ENCODE measurements at places on chromosomes 13 and 19.

- DNase-seq = no peak
These were observed 25.3 kb downstream of the NAXD start for GRCh38 chr13:110640591-110641029.

- DNase-seq = peak; percentile 97
These were observed at the start of gene CCNE1 for GRCh38 chr19:29811125-29812079. TSS of gene CCNE1 (plus strand) at chr19:29811991. CDS start at chr19:29812556, 565 bp downstream.

- no peak for DNase-seq
These were observed 75.2 kb upstream of the MRI1 start for GRCh38 chr19:13689085-13689484.

DNA sequence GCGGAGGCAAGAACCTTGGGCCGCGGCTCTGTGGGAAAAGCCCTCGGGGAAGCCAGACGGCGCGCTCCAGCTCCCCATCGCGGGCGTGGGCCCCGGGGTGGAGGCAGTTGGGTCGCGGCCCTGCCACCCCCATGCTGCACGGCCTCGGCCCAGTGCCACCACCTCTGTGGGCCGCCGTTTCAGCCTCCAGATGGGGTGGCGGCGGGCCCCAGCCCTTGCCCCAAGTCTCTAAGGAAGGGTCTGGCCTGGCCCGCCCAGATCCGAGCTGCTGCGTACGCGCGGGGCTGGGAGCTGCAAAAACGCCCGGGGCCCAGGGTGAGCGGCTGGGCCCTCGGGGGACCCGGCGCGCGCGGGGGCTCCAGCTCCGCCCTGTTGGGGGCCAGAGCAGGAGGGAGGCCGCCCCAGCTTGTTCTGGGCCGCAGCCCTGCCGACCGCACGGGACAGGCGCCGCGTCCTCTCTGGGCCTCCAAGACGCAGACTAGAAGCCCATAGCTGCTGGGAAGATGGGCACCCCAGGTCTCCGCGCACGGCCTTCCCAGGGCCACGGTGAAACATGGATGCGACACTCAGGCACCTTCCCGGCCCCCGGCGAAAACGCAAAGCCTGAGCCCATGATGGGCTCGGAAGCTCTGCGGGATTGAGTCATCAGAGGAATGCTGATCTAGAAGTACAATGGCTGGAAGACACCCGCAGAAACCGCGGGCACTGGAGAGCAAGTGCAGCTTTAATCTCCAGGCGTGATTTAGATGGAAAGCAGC is 110.1 kb downstream of the KCTD15 start:
- DNase-seq = no peak

- peak; percentile 87 for DNase-seq
These were observed at the start of gene CCDC122 for GRCh38 chr13:43878892-43879754. TSS of gene CCDC122 (minus strand) at chr13:43879740. CDS start at chr13:43869376, 10,364 bp downstream.

- no peak for DNase-seq
These were observed 9.1 kb downstream of the BBC3 start for GRCh38 chr19:47221890-47222289.

DNA sequence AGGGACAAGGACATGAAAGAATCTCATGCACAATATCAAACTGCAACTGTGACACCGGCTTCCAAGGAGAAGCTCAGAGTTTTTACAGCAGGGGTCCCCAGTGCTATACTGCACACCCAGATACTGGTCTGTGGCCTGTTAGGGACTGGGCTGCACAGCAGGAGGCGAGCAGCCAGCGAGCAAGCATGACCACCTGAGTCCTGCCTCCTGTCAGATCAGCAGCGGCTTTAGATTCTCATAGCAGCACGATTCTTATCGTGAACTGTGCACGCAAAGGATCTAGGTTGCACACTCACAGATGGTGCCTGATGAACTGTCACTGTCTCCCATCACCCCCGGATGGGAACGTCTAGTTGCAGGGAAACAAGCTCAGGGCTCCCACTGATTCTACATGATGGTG is 13.1 kb upstream of the CD22 start:
- no peak for DNase-seq

GRCh38 chr19:6095760-6096159 is 14.5 kb downstream of the RFX2 start:
- DNase-seq = no peak

DNA sequence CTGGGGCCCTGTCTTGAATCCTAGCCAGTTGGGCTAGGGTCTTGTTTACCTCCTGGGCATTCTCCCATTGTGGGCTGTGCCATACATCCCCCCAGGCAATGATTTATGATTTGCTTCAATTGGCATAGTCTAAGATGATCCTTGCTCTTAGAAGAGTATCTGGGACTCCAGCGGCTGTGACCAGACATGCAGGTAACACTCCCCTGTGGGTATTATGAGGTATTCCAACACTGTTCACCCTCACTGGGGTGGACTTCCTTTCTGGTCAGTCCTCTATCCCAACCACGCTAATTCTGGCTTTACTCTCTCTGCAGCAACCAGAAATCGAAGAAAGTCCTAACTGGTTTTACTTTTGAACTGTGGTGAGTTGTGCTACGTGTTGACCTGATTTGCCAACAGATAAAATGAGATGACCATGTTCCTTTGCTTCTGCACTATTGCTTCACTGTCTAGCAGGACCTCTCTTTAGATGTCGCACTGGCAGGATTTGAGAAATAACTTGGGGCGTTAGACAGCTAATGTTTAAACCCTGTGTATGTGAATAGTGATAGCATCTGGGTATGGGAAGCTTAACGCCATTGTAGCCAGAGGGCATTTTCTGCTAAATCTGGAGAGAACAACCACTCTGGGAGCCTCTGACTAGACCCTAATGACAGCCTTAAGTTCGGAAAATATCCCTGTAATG is 6.7 kb upstream of the LRCH1 start:
- no peak for DNase-seq

GRCh38 chr19:48705431-48705830 is 9.7 kb downstream of the FUT2 start:
- DNase-seq = no peak

DNA sequence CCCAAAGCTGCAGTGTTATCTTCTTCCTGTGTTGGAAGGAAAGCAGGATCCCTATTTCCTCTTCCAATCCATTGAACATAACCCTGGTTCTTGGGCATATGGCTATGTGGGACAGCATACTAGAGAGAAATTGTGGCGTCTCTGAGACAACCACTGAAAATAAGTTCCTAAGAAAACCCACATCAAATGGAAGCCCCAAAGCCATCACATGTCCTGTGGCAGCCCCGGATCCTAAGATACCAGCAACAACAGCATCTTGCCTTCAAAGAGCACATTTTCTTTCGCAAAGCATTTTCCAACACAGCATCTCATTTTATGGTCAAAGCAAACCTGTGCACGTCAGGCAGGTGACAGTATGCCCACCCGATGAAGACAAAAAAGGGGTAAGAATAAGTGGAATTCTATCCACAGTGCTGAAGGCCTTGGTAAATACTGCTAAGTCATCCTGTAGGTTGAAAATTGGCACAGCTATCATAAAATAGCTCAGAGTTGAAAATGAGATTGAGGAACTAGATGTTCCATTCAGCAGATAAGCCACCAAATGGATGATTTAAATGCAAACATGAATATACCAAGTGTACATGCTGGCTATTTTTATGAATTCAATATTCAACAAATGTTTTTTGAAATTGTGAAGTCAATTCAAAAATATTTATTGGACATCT is 232.2 kb downstream of the DLEU7 start:
- DNase-seq = no peak
